ENCODE measurements at places on chromosomes 1 and 21.

DNA sequence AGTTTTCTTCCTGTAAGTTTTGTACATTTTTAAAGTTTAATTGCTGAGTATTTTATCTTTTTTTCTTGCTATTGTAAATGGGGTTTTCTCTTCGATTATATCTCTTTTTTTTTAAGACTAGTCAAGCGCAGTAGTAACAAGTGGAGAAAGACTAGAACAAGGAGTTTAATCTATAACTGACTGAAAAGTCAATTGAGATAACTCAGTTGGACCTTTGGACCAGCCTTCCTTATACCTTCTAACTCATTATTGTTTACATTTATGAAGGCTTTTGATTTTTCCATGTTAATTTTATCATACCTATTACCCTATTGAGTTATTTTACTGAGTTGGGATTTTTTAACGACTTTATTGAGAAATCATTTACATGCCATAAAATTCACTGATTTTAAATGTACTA lies 81.2 kb downstream of the SMYD3 start:
- no peak for DNase-seq

GRCh38 chr1:51073456-51073855 lies 28.6 kb upstream of the C1orf185 start:
- DNase-seq, result no peak

- DNase-seq, result no peak
Measured at GRCh38 chr1:191453487-191453886, 704.8 kb upstream of the RGS18 start.

GRCh38 chr1:17199267-17200044 lies 5.5 kb upstream of the PADI1 start:
- DNase-seq, result no peak

DNA sequence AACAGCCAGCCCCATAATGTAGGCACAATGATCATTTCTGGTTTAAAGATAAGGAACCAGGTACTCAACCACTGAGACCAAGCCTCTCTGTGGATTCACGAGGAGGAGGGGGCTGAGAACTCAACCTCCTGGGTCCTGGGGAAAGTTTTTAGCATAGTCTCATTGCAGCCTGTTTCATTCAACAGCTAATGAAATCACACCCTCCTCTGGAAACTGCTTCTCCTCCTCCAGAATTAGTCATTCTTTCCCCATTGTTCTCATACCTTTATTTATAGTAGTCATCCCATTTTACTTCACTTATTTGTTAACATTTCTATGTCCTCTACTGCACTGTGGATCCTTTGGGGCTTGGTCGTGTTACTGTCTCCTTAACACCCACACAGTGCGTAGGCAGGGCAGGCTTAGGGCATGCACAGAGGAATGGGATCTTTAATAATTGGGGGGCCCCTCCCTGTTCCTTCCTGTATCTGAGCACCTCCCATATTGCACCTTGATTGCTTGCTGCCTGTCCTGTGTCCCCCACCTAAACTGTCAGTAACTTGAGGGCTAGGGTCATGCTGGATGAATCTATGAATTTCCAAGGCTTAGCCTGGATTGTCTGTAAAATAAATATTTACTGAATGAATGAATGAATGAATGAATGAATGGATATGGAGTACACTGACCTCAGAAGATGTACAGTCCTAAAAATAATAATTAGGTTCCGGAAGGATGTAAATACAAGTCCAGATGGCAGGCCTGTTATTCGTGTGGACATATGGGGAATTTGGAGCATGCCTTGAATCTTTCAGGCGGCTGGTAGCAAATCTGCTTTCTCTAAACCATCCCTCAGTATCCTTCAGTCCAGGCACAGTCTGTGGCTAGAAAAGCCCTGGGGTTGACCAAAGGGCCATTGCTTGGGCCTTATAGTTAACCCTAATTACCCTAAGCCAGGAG lies 153.8 kb upstream of the HMGB4 start:
- peak; percentile 9 for DNase-seq

DNA sequence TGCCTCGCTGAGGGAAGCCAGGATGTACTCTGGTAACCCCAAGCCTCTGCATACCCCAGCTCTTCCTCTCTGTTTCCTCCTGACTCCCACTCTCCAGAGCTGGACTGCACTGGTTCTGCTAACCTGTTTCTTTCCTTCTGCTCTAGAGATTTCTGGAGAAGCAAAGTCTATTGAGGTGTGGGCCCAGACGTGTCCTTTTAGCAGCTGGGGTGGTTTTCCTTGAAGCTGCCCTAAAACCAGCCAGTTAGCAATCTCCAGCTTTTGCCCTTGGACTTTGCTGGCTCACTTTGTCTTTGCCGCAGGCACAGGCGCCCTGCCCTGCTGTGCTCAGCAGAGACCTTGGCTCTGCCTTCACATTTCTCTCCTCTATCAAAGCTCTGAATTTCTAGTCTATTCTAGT lies 171.8 kb upstream of the IVNS1ABP start:
- no peak for DNase-seq

DNA sequence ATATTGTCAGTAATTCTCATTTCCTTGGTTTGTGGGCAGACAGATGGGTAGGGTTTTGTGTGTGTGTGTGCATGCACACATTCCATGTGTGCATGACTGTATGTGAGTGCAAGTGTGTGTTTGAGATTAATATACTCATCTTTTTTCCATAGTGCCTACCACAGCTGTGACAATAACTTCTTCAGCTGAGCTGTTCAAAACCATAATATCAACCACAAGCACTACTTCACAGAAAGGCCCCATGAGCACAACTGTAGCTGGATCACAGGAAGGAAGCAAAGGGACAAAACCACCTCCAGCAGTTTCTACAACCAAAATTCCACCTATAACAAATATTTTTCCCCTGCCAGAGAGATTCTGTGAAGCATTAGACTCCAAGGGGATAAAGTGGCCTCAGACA lies 149.3 kb downstream of the ADGRL2 start:
- DNase-seq, result no peak

DNA sequence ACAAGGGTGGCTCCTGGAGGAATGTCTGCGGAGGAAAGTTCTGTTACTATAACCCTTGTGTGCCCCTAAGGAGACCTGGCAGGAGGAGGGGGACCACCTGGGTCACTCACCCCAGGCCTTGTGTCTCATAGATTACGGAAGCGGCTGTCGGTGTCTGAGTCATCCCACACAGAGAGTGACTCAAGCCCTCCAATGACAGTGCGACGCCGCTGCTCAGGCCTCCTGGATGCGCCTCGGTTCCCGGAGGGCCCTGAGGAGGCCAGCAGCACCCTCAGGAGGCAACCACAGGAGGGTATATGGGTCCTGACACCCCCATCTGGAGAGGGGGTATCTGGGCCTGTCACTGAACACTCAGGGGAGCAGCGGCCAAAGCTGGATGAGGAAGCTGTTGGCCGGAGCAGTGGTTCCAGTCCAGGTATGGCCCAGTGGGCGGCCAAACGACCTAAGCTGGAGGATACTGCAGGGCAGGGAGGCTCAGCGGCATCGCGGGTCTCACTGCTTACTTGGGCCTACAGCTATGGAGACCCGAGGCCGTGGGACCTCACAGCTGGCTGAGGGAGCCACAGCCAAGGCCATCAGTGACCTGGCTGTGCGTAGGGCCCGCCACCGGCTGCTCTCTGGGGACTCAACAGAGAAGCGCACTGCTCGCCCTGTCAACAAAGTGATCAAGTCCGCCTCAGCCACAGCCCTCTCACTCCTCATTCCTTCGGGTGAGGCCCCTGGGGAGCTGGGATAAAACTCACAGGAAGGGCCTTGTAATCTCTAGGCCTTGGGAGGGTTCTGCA lies 101.4 kb downstream of the PIK3R3 start:
- no peak for DNase-seq

DNA sequence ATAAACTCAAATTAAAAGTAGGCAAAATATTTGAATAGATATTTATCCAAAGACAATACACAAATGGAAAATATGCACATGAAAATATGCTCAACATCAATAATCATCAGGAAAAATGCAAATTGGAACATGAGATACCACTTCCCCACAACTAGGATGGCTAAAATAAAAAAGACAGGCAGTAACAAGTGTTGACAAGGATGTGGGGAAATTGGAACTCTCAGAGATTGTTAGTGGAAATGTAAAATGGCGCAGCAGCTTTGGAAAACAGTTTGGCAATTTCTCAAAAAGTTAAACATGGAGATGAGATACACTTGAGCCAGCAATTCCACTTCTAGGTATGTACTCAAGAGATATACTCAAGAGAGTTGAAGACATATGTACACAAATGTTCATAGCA lies 48.8 kb downstream of the NAV1 start:
- DNase-seq, result no peak

DNA sequence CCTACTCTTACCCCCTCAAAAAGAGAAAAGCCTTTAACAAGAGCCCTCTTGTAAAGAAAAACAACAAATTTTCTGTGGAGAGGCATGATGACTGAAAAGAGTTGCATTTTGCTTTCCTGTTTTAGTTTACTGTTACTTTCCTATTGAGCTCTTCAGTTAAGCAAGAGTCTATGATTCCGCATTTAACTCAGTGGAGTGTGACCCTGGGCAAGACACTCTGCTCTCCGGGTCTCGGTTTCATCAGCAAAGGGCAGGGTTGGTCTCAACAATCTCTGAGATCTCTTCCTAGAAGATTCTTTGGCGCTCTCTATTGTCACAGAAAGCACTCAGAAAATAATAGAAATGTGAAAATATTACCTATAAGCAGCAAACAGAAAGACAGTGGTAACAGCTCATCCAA lies 175.7 kb downstream of the TGFBR3 start:
- no peak for DNase-seq

DNA sequence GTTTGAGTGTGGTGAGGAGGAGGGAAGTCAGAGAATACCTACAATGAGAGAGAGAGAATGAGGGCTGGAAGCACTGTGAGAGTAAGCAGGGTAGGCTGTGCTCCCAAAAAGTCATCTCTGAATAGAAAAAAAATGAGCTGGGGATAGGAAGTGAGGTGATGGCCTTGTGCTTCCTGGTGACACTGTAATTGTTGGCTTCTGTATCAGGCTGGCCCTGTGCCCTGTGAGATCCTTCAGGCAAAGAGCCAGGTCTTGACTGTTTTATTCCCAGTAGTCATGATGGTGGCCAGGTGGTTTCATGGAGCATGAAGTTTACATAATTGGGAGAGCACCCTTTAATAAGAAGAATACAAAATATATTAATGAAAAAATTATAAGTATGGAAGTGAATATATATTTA lies 20.4 kb upstream of the SPATA6 start:
- no peak for DNase-seq
